ENCODE measurements at places on chromosomes 7 and 10.
A peak's percentile ranks its signal among the peaks of the same experiment; 100 is the strongest.

DNA sequence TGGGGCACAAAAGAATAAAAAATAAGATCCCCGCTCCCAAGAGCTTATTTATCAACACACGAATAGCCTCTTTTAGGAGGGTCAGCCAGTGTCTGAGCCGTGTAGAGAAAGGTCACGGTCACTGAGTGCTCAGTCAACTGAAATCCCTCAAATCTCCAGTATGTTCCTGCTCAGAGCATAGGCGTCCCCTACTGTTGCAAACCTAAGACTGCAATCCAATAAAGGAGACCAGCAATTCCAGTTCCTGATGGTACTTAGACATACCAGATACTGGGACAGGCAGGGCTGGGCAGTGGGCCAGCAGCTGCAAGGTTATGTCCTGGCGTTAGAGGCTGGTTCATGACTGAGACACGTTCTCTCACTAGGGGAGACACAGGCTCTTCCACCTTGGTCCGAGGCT, 93.6 kb downstream of the CACNB2 start:
- peak; percentile 6 for DNase-seq

DNA sequence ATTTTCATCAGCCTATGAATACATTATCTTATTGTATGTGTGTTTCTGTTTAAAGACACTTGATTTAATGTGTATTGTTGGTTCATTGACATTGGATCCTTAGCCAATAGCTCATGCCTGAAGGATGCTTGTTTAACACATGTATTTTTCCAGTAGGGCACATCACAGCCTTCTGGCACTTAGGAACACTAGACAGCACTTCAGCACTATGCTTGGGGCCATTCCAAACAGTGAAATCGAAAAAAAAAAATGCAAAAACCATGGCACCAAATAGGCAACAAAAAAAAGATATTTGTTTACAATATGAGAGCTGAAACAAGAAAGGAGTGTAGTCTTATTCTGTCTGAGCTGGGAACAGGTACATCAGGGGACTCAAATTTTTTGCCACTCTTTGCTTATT, 262.8 kb downstream of the SLC25A13 start:
- DNase-seq = no peak

DNA sequence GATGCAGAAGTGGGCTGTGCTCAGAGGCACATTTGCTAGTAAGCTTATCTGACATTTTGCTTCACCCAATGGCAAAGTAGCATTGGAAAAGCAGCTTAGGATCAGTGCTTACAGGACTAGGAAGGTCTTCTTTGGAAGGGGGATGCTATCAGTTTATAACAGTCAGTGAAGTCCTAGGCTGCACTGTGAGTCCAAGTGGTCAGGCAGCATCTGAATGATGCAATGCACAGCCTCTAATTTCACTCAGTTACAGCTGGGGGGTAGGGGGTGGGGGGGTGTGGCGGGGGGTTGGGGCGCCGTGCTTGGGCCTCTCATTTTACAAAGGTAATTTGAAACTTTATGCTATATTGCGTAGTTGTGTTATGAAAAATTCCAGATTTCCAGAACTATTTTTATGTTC, 652.3 kb upstream of the MGMT start:
- DNase-seq = no peak

- DNase-seq = no peak
Measured at GRCh38 chr10:103589074-103589630, 95.6 kb downstream of the NEURL1 start.

DNA sequence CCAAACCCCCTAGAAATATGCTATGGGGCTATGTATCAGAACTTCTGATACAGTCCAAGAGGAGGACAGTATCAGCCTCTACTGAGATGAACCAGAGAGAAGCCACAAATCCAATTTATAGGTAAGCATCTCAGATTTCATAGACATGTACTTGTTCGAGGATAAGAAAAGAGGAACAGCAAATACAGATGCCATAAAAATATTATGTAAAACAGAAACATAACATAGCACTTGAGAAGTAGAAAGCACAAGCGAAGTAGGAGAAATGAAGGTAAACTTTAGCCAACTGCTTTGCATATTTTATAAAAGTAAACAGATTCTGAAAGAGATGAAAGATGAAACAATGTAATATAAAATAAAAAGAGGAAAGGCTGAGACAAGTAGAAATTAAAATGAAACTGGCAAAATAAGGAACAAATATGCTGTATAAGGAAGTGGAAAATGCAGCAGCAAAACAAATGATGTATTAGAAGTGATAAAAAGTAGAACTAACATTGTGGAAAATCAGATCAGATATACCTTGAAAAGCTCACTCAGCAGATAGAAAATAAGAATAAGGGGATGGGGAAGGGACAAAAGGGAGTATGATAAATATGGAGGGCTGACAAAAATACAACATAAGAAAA, 135.1 kb downstream of the SKAP2 start:
- no peak for DNase-seq

DNA sequence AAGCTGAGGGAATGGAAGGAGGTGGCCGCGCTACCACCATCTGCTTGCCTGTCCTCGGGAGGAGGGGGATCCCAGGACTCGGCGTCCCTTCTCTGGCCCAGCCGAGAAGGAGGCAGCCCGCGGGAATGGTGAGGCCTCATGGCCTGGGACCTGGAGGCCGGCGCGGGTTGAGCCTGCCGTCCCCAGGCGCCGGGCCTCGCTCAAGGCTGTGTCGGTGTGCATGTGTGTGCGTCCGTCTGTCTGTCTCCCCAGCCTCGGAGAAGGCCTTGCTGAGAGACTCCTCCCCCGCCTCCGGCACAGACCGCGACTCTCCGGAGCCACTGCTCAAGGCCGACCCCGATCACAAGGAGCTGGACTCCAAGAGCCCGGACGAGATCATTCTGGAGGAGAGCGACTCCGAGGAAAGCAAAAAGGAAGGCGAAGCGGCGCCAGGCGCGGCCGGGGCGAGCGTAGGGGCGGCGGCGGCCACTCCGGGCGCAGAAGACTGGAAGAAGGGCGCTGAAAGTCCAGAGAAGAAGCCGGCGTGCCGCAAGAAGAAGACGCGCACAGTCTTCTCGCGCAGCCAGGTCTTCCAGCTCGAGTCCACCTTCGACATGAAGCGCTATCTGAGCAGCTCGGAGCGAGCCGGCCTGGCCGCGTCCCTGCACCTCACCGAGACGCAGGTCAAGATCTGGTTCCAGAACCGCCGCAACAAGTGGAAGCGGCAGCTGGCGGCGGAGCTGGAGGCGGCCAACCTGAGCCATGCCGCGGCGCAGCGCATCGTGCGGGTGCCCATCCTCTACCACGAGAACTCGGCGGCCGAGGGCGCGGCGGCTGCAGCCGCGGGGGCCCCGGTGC, 1.3 kb downstream of the HMX3 start:
- DNase-seq = no peak

- DNase-seq = peak; percentile 83
Measured at GRCh38 chr7:130904031-130904757, 170.2 kb upstream of the KLF14 start.

DNA sequence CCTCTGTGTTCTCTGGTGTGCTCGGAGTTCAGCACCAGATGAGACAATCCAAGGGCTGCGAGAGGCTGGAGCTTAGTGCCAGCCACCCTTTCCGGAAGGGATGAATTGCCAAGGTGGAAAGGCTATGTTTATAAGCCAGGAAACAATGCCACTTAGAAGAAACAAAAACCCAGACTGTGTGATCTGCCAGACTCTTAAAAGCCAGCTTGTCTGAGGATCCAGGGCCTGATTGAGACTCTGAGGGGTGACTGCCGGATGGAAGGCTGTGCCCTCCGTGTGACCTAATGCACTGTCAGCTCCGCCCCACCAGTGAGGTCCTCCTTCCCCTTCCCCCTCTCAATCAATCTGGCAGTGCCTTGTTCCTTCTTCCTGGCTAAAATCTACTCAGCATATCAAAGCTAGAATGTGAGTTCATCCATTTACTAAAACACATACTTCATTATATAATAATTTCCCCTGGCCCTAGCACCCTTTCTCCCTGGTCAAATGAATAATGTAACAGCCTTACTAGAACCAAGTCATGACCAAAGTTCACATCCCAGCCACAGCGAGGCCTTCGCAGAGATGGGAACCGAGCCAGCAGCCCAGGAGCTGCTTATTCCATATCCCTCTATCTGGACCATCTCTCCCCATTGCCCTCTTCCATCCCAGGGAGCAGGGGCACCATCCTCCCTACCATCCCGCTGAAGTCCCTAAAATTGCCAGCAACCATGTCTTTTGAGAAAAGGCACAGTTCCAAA, 25.5 kb downstream of the FAM107B start:
- DNase-seq = no peak

Data from A172 (cell line).